Right renal cortex interstitium (tissue), 3 donors: ENCODE measurements at places on chromosomes 2 and 18. TPM values are rescaled to one million over a fixed set of nuclear protein-coding genes. Genes with fewer than 3 reads are reported as not detected.

ASB18 gene
- 0.06 TPM for polyA plus RNA-seq

GNLY gene
- not detected for polyA plus RNA-seq

THSD7B gene
- polyA plus RNA-seq = 5.4 TPM

ARID5A gene
- polyA plus RNA-seq = 4.1 TPM

SP140 gene
- 0.68 TPM for polyA plus RNA-seq

SLC5A7 gene
- 0.76 TPM for polyA plus RNA-seq

PPIL3 gene
- polyA plus RNA-seq = 80.2 TPM

ANKRD30BL gene
- polyA plus RNA-seq = 0.22 TPM

MPV17 gene
- polyA plus RNA-seq = 77.1 TPM

CHST9 gene
- polyA plus RNA-seq = 6.2 TPM

ADCYAP1 gene
- polyA plus RNA-seq = 0.14 TPM

ALLC gene
- polyA plus RNA-seq = not detected

ASIC4 gene
- 0.14 TPM for polyA plus RNA-seq

DOK1 gene
- polyA plus RNA-seq = 8.6 TPM

IL36RN gene
- not detected for polyA plus RNA-seq

ANKRD23 gene
- 2.8 TPM for polyA plus RNA-seq

LOXHD1 gene
- polyA plus RNA-seq = 0.72 TPM

C1GALT1C1L gene
- polyA plus RNA-seq = 4.8 TPM

SERPINB10 gene
- 0.40 TPM for polyA plus RNA-seq

CFAP210 gene
- 2.4 TPM for polyA plus RNA-seq

HRH4 gene
- 0.10 TPM for polyA plus RNA-seq

OR6B3 gene
- not detected for polyA plus RNA-seq

EXOC6B gene
- polyA plus RNA-seq = 24.0 TPM

FAM228A gene
- 1.1 TPM for polyA plus RNA-seq

ERBB4 gene
- polyA plus RNA-seq = 45.5 TPM

FOXI3 gene
- 0.15 TPM for polyA plus RNA-seq

CCDC85A gene
- 1.5 TPM for polyA plus RNA-seq

MEP1B gene
- 0.21 TPM for polyA plus RNA-seq

KRTCAP3 gene
- polyA plus RNA-seq = 6.5 TPM
